Right atrium auricular region (tissue), 2 donors: ENCODE measurements at places on chromosomes 5 and 9. TPM values are rescaled to one million over a fixed set of nuclear protein-coding genes. Genes with fewer than 3 reads are reported as not detected.

GRCh38 chr5:113053511-113053995 lies 77.0 kb downstream of the DCP2 start:
- H3K4me3 ChIP-seq = no peak overlapping the region
- H3K36me3 ChIP-seq = peaks cover 11% of the 10 kb centered on the region
- no peaks in the 10 kb centered on the region for H3K27me3 ChIP-seq
- DNase-seq = no peak

Gene PCSK1
- total RNA-seq = 0.52 TPM

Gene HARS2
- total RNA-seq = 14.5 TPM

- H3K4me3 ChIP-seq = no peak overlapping the region
- DNase-seq = no peak
- no peaks in the 10 kb centered on the region for H3K36me3 ChIP-seq
- H3K27me3 ChIP-seq = no peaks in the 10 kb centered on the region
- H3K27ac ChIP-seq = no peak overlapping the region
Observed at GRCh38 chr5:74490814-74491213, 149.7 kb downstream of the ENC1 start.

Gene HACD4
- 1.7 TPM for total RNA-seq

GRCh38 chr5:56816546-56817081 lies 1.3 kb downstream of the MAP3K1 start:
- DNase-seq = peak; percentile 70
- no peaks in the 10 kb centered on the region for H3K36me3 ChIP-seq
- no peaks in the 10 kb centered on the region for H3K27me3 ChIP-seq
- H3K27ac ChIP-seq = peak overlapping the region; percentile 86

- no peak for DNase-seq
- no peaks in the 10 kb centered on the region for H3K36me3 ChIP-seq
- H3K27me3 ChIP-seq = no peaks in the 10 kb centered on the region
- H3K4me1 ChIP-seq = no peaks in the 10 kb centered on the region
Observed at GRCh38 chr5:172312286-172312685, 28.7 kb upstream of the UBTD2 start.

DNA sequence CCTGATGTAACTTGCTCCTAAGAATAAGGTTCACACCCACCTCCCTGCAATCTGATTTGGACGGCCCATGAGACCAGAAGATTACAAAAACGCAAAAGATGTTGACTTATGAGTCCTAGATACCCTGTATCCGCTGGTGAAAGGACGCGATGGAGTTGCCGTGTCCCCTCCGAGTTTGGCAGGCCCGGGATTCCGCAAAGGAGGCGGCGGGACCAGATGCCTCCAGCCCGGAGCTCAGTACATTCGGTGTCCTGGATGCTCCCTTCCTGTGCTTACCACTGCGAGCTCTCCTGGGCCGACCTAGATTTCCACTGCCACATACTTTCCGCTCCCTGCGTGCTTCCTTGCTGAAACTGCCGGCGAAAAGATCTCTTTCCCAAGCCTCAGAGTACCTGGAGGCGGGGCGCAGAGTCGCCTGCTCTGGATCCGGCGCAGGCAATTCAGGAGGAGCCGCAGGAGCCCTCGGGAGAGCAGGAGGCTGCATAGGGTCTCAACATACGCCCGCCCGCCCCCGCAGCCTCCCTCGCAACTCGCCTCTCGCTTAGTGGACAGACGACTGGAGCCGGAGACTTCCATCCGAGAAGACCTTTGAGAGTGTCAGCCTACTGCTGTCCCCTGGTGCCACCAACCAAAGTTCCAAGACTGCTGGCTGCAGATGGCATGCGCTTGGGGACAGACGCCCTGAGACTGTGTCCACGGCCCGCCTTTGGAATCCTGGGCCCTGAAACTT lies 39.8 kb downstream of the ANXA2R start:
- H3K36me3 ChIP-seq = no peaks in the 10 kb centered on the region
- H3K27me3 ChIP-seq = peaks cover 12% of the 10 kb centered on the region
- no peak for DNase-seq
- no peaks in the 10 kb centered on the region for H3K4me1 ChIP-seq

- H3K27ac ChIP-seq = no peak overlapping the region
- H3K36me3 ChIP-seq = peaks cover 6% of the 10 kb centered on the region
- no peak for DNase-seq
- H3K4me3 ChIP-seq = no peak overlapping the region
- no peaks in the 10 kb centered on the region for H3K27me3 ChIP-seq
Observed at GRCh38 chr5:136030956-136031611, 2.3 kb downstream of the TGFBI start.

DNA sequence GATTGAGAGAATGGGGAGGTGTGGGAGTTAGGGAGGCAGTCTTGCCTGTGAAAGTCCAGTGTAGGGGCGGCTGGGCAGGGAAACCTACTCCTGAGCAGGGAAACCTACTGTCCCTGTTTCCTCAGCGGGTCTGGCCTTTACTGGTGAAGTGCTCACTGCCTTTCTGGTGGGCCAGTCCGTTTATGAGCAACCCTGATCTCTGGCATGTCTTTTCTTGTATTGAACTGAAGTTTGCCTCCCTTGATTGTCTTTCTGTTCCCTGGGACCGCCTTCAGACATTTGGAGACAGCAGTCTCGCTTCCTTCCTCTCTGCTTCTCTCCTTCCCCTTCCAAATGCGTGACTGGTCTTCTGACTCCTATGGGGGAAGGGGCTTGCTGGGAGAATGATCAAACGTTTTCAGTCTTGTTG lies 2.9 kb downstream of the SNX18 start:
- no peaks in the 10 kb centered on the region for H3K27me3 ChIP-seq
- peak overlapping the region; percentile 99 for H3K4me3 ChIP-seq
- peak overlapping the region; percentile 91 for H3K27ac ChIP-seq
- H3K4me1 ChIP-seq = no peaks in the 10 kb centered on the region
- no peak for DNase-seq

- no peak overlapping the region for H3K4me3 ChIP-seq
- H3K4me1 ChIP-seq = peaks cover 11% of the 10 kb centered on the region
- DNase-seq = no peak
- H3K36me3 ChIP-seq = no peaks in the 10 kb centered on the region
- peak overlapping the region; percentile 70 for H3K27ac ChIP-seq
Observed at GRCh38 chr5:148864113-148864841, 37.9 kb downstream of the ADRB2 start.

DNA sequence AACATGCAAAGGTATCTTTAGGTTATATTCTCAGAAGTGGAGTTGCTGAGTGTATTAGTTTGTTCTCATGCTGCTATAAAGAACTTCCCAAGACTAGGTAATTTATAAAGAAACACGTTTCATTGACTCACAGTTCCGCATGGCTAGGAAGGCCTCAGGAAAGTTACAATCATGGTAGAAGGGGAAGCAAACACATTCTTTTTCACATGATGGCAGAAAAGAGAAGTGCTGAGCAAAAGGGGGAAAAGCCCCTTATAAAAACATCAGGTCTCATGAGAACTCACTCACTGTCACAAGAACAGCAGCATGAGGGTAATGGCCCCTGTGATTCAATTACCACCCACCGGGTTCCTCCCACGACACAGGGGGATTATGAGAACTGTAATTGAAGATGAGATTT lies 163.6 kb upstream of the PRLR start:
- H3K27me3 ChIP-seq = no peaks in the 10 kb centered on the region
- H3K4me1 ChIP-seq = no peaks in the 10 kb centered on the region
- DNase-seq = no peak
- no peaks in the 10 kb centered on the region for H3K36me3 ChIP-seq
- H3K27ac ChIP-seq = no peak overlapping the region

GRCh38 chr9:35923927-35924763 lies 14.9 kb downstream of the SPAAR start:
- no peaks in the 10 kb centered on the region for H3K4me1 ChIP-seq
- H3K27ac ChIP-seq = peak overlapping the region; percentile 62
- peak; percentile 66 for DNase-seq
- no peaks in the 10 kb centered on the region for H3K27me3 ChIP-seq

DNA sequence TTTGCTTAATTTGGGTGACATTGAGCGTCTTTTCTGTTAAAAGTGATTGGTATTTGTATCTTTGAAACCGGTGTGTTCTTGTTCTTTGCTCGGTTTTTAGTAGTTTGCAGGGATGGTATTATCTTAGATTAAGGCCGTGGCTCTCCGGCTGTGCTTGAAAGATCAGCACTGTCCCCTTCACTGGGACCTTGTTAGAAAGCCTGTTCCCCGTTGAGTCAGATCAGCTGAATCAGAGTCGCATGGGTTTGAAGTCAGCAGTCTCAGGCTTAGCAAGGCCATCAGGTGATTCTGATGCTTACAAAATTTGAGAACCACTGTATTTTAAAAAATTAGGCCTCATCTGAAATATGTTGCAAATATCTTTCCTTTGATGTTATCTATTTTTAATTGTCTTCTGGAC lies 5.0 kb downstream of the DIRAS2 start:
- no peak overlapping the region for H3K27ac ChIP-seq
- no peaks in the 10 kb centered on the region for H3K27me3 ChIP-seq
- no peaks in the 10 kb centered on the region for H3K36me3 ChIP-seq
- H3K4me3 ChIP-seq = no peak overlapping the region

GRCh38 chr9:134034215-134035040 lies 9.1 kb downstream of the BRD3OS start:
- no peak overlapping the region for H3K27ac ChIP-seq
- DNase-seq = no peak
- no peaks in the 10 kb centered on the region for H3K27me3 ChIP-seq
- no peak overlapping the region for H3K4me3 ChIP-seq
- H3K4me1 ChIP-seq = no peaks in the 10 kb centered on the region

DNA sequence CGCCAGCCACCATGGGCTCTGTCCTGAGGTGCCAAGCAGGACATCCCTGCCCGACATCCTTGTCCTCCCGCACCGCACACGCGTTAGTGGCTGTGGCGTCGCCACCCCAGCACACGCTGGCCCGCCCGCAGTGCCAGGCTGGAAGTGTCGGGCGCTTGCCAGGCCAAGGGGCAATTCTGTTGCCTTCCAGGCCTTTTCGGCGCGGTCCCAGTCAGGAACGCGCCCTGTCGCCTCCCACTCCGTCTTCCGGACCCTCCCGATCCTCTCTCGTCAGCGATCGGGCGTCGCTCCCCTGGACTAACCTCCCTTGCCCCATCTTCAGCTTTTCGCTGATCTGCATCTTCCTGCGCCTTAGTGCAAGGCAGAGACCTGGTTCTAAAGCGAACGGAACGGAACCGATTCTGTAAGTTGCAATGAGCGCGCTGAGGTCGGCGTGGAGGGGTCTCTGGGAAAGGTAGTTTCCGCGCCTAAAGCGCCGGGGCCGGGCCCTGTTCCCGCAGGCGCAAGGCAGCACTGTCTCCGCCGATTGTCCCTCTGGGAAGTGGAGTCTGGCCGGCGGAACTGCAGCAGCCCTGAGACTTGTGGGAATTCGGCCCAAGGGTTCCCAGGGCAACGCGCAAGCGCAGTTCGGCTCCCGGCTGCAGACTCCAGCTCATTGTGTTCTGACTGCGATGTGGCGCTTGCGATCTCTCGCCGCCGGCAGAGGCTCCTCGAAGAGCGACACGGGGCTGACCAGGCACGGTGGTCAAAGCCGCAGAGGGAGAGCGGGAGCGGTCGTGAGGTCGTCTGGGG lies at the start of gene ZNF454:
Gene ZNF454 (plus strand): TSS at position 630 of the 792 bp plus-strand sequence. CDS start 1,594 bp downstream, outside the sequence.
- H3K27ac ChIP-seq = peak within 1 kb of the TSS; percentile 78
- peak; percentile 94 for DNase-seq

Gene GLRA1
- not detected for total RNA-seq

Gene PDE8B
- 64.5 TPM for total RNA-seq

- peaks cover 8% of the 10 kb centered on the region for H3K36me3 ChIP-seq
- no peak overlapping the region for H3K4me3 ChIP-seq
- peaks cover 9% of the 10 kb centered on the region for H3K4me1 ChIP-seq
- no peaks in the 10 kb centered on the region for H3K27me3 ChIP-seq
- H3K27ac ChIP-seq = peak overlapping the region; percentile 19
- no peak for DNase-seq
Observed at GRCh38 chr9:99058964-99059921, 45.7 kb upstream of the TGFBR1 start.
